ENCODE measurements at places on chromosomes 3 and 15. TPM values are rescaled to one million over a fixed set of nuclear protein-coding genes. Genes with fewer than 3 reads are reported as not detected.

POLQ gene
- total RNA-seq = 12.4 TPM

SNRPA1 gene
- total RNA-seq = 63.0 TPM

DNA sequence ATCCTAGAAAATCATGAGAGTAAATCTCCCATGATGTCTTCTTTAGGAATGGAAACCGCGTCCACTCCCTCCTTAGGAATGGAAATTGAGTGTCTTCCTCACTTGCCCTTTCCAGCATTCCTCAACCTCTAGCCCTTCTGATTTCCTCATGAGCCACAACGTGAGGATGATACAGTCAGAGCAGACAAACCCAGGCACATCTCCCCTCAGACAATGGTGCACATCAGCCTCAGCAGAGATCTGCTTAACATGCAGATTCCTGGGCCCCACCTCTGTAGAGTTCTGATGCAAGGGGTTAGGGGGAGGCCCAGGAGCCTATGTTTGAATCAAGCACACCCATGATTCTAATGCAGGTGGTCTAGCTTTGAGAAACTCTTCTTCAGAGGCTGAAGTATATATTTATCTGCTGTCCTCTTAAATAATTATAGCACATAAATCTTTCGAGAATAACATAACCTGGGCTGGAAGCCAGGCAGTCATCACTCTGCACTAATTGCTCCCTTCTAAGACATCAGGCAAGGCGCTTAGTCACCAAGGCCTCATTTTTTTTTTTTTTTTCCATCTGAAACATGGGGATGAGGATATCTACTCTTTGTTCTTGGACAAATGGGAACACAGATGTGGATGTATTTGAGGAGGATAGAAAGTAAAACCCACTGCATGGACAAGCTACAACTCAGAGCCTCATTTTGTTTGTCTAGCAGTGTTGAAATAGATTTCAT lies 81.7 kb downstream of the PRICKLE2 start:
- DNase-seq = no peak

DNA sequence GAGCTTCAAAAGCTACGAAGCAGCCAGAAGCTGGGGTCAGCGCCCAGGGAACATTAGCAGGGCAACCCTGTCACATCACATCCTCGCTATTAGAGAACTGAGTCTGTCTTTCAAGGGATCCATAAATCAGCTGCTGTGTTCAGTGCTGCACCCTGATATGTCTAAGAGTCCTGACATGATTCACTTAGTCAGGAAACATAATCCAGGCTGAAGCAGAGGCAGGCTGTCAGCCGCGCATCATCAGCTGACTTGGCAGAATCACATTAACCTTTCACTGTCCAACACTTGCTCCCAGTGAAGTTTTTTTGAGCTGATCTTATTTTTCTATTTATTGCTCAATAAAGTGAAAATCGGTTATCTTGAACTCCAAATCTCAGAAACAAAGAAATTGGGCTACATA lies 23.5 kb downstream of the MYH15 start:
- no peak for DNase-seq

SCAANT1 gene
- total RNA-seq = not detected

ERICH6 gene
- total RNA-seq = not detected

DNA sequence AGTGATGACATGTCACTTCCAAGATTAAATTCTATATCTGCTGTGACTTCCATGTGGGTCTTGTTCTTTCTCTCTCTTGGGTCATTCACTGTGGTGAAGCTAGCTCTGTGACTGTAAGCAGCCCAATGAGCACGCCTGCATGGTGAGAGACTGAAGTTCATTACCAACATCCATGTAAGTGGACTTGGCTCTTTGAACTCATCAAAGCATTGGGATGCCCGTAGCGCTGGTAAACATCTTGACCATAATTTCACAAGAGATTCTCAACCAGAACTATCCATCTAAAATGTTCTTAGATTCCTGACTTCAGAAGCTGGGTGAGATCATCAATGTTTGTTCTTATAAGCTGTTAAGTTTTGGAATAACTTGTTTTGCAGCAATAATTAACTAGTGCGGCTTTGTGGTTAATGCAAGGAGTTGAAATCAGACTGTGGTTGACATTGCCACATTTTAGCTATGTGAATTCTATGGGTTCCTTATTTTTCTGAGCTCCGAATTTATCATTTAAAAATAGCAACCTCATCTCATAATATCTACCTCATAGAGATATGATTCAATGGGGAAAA lies 31.6 kb upstream of the LRRC3B start:
- peak; percentile 8 for DNase-seq

ATP8B4 gene
- 0.68 TPM for total RNA-seq

All from HT-29 (cell line).